Kidney glomerular epithelial cell (primary cell): ENCODE measurements at places on chromosomes 2 and 18.

DNA sequence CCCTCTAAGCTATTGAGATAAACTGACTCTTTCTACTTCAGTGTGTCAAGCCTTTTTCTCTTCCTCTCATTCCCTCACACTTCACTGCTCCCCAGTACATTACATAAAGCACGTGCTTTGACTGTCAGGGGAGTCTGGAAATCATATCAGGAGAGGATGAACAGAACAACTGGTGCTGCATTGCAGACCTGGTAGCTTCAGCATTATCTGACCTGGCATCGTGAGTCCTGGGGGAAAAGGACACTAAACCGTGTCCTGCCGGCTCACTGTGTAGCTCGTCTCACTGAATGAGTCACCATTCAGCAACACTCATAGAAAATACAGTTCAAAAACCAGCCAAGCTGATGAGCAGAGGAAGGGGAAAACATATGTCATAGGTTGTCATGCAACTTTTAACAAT is 108.5 kb upstream of the UNC80 start:
- peak; percentile 14 for DNase-seq

GRCh38 chr2:41910126-41910525 is 137.7 kb upstream of the PKDCC start:
- DNase-seq = peak; percentile 90

GRCh38 chr2:197973772-197974171 is 169.4 kb downstream of the PLCL1 start:
- no peak for DNase-seq

DNA sequence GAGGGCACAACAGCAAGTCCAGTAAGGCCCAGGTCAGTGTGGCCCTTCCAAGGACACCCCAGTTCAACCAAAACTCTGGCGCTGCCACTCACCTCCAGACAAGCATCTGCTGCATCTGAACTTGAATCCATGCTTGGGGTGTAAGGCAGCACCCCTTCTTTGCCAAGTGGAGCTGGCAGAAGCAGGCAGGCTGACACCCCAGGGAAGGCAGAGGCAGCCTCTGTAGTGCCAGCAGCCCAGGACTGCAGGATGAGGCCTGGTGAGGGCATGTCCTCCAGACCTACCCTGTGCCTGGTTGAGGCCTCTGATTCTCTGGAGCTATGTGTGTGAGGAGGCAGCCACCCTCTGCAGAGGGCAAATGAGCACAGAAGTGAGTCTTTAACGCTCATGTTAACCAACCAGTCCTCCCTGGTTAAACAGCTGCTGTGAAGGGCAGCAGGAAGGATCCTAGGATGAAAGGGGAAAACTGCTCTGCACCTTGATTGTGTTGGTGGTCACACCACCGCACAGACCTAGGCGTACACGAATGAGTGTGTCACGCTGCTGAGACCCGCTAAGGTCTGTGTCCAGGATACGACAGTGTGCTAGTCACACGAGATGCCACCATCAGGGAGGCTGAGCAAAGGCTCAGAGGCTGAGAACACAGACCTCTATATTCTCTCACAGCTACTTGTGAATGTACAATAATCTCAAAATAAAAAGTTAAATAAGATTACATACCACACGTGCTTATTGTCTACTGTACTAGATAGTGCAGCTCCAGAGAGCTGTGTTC is 2.2 kb downstream of the PARD6G start:
- no peak for DNase-seq

- no peak for DNase-seq
These were observed 33.9 kb downstream of the NBAS start for GRCh38 chr2:15527074-15527739.

- no peak for DNase-seq
These were observed 1.8 kb upstream of the AGBL5 start for GRCh38 chr2:27049422-27050280.

GRCh38 chr2:2568411-2568810 is 237.3 kb upstream of the MYT1L start:
- no peak for DNase-seq

GRCh38 chr2:191070276-191070675 is 56.3 kb upstream of the STAT1 start:
- DNase-seq = no peak

GRCh38 chr2:43331422-43331821 is 105.0 kb upstream of the ZFP36L2 start:
- no peak for DNase-seq

DNA sequence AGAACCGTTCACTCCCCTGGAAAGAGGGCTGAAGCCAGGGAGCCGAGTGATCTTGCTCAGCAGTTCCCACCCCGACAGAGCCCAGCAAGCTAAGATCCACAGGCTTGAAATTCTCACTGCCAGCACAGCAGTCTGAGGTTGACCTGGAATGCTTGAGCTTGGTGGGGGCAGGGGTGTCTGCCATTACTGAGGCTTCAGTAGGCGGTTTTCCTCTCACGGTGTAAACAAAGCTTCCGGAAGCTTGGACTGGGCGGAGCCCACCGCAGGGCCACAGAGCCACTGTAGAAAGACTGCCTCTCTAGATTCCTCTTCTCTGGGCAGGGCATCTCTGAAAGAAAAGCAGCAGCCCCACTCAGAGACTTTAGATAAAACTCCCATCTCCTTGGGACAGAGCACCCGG is 180.8 kb downstream of the WDR7 start:
- no peak for DNase-seq

DNA sequence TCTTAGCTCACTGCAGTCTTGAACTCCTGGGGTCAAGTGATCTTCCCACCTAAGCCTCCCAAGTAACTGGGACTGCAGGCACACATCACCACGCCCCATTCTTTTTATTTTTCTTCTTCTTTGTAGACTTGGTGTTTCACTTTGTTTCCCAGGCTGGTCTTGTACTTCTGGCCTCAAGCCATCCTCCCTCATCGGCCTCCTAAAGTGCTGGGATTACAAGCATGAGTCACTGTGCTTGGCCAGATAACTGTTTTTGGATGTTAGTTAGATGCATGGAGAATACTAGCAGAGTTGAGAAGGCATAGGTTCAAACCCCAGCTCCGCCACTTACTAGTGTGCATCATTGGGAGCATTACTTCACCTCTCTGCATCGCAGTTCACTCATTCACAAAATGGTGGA is 88.3 kb downstream of the TXNL1 start:
- DNase-seq = no peak

- no peak for DNase-seq
These were observed 65.9 kb upstream of the SLC1A4 start for GRCh38 chr2:64923385-64923710.

DNA sequence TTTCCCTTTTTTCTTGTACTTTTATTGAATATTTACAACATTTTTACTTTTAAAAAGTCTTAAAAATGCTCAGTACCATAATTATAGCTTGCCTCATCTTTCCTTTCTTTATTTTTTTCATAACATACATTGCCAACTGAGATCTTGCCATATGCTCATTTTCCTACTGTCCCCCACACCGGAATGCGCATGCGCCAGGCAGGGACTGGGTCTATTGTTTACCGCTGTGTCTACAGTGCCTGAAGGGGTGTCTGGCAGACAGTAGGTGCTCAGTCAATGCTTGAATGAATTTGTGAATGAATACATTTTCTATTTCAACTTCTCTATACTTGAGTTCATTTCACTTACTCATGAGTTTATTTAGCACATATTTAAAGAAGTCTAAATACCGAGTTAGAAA is 158.0 kb downstream of the CYP26B1 start:
- DNase-seq = no peak

DNA sequence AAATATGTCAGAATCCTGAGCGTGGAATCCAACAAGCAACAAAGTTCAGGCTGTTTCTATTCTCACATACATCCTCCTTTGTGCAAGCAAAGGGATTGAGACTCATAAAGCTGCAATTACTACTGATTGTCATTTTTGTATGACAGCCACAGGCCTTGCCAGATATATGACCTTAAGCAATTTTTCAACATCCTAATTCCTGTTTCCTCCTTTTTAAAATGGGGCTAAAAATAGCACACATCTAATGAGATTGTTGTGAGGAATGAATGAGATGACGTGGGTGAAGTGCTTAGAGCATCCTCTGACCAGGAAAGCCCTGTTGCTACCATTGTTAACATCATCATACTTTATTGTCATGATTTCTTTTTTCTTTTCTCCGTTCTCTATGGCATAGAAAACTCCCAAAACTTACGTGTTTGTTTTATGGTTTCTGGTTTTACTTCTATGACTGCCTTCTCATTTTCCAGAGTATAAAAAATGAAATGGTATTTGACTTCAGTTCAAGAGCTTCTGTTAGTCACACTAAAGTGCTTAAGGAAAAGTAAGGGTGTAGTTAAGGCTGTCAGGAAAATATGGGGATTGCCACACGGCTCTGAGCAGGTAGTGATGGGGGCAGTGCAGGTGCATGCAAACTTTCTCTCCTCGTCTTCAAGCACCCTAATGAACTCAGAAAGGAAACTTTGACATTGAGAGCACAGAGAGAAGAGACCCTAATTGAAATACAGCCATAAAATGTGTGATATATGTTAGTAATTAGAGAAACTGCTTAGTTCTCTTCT is 590.6 kb upstream of the NETO1 start:
- no peak for DNase-seq

DNA sequence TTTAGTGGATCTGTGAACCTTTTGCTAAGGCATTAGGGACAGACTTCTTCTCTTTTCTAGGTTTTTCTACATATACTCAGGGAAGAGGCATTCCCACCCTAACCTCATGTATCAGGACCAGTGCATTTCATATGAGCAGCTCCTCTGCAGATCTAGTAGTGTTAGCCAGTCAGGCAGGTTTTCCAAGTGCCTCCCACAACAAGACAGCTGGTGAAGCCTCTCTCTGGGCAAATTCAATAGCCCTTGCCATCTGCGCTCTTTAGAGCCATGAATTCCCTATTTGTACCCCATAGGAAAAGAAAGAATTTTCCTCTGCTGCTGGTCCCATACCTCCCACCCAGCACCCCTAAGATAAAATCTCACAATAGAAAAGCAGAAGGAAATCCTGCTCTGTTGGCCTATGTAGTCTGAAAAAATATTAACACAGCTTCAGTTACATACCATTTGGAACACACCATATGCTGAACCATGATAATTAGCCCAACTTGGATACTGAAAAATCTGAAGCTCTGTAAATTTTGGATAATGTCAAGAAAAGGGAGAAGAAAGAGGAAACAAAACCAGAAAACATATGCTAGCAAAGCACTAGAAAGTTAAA is 1354.6 kb upstream of the NRXN1 start:
- DNase-seq = no peak

- DNase-seq = no peak
These were observed 1985.1 kb upstream of the PIK3C3 start for GRCh38 chr18:39969803-39970494.

- DNase-seq = no peak
These were observed 29.3 kb upstream of the CEP68 start for GRCh38 chr2:65026704-65027464.

- no peak for DNase-seq
These were observed 92.0 kb downstream of the LTBP1 start for GRCh38 chr2:33038799-33039198.

DNA sequence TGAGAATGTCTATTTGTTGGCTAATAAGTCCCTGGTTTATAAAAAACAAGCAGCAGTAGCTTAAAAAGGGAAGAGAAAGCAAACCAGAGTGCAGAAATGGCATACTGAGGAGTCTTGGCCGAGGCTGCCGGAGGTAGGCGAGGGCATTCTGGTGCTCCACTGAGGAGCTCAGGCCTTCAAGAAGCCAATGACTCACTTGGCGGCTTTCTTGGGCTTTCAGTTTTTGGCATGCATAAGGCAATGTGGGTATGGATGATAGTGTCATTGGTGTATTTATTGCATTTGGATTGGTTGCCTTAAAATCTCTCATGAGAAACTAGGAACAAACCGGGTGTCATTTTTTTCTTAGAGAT is 119.6 kb upstream of the ARL5A start:
- no peak for DNase-seq

DNA sequence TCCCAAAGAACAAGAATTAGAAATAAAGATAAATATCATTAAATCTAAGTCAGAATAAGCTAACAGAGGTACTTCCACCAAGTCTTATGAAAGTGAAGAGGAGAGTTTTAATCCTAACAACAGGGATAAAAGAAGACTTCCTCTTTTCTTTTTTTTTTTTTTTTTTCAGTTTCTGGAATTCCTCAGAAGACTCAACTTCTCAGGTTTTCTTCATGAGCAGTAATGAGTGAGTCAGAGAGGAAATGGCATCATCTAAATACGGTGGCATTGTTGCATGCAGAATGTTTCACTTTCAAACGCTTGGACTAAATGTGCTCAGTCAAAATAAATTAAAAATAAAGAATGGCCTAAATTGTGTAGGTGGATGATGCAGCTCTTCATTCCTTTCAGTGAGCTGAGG is 45.6 kb upstream of the ARHGAP15 start:
- peak; percentile 80 for DNase-seq

GRCh38 chr2:222194669-222195068 is 104.1 kb downstream of the PAX3 start:
- DNase-seq = no peak

DNA sequence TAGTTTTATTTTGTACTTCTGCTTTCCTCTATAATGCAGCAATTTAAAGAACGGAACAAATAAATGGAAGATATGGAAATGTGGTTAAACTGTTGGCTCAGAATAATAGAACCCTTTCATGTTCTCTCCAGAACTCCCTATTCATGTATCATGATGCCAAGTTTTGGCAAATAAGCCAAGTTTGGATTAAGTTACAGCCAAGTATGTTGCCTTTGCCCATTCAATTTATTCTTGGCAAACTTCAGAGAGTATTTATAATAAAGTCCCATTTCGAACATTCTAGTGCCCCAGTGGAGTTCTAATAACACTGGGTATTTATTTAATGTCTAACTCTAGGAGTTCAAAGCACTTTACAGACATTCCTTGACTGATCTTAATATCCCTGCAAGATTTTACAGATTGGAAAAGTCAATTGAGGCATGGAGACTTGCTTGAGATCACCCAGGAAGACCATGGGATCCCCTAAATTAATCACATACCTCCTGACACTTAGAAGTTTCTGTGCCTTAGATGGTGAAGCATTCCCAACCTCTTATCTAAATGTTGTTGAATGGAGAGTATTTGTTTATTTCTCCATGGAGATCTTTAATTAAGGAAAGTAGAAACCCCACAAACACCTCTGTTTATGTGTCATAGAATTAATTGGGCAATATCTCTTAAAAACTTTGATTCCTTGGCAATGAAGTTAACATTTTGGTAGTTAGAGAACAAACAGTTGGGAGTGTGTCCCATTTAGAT is 106.7 kb downstream of the ACKR3 start:
- no peak for DNase-seq

DNA sequence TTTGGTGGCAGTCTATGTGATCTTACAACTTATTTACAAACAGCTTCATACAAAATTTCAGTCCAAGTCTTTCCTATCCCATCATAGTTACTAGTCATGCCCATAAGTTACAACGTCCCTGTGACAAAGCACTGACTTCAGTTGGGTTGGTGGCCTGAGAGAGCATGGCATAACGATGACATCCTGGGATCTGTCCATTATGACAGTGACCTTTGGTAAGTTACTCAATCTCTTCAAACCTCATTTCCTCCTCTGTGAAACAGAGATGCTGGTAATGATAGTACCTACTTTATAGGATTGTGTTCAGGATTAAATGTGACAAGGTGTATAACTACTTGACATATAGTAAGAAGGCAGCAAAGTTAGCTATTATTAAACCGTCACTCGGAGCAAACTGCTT is 55.4 kb upstream of the ATP5MC3 start:
- no peak for DNase-seq
